Memory B cell (primary cell): ENCODE measurements at places on chromosomes 1 and 21.

GRCh38 chr1:12578860-12579422 is 39.1 kb downstream of the DHRS3 start:
- no peak for DNase-seq

DNA sequence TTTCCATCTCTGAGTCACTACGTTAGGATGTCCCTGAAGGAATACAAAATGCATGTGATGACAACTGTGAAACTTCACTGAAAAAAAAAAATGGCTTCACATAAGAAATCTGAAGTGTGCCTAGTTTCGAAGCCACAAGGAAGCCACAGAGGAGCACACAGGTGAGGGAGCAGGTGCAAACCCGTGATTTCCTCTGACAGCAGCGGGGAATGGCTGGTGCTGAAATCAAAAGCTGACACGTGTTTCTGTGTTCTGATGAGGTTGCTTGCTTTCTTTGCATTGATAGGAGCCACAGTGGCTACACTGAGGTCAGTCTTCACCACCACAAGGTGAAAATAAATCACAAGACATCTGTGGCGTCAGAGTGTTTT is 105.7 kb upstream of the TLR5 start:
- no peak for DNase-seq

DNA sequence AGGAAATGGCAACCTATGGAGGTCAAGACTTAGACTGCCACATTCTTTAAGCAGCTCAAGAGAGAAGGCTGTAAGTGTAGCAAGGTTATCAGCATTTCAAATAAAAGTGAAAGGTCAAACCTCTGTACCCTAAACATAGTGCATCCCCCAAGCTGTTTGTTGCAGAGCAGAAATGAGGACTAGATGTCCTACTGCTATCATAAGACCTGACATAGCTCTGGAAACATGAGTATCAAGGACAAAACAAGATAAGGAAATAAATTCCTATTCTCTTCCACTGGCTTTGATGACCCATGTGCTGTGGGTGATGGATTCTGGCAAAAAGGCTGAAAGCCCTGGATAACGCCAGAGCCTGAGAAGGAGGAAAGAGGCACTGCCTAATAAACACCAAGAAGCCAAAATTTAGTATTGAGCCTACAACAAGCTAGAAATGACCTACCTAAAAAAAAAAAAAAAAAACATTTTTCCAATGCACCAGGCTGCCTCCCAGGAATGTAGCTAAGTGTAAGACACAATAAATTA is 35.9 kb downstream of the URB1 start:
- no peak for DNase-seq

GRCh38 chr1:209729436-209729835 is 24.8 kb downstream of the HSD11B1 start:
- DNase-seq, result no peak

DNA sequence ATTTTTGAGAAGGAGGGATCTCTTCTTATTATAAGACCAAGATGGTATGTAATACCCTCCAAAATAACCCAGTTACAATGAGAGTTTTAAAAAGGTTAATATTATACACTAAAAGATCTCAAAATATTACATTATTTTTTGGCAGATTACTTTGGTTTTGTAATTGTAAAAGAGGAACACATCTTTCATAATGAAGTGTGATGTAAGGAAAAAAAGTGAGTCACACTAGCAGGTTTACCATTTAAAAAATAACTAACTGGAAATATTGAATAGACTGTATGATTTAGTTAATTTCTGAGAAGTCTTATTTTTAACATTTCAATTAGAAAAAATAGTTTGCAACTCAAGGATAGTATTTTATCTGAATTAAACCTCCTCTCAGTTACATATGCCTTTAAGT is 1.1 kb downstream of the F5 start:
- no peak for DNase-seq

DNA sequence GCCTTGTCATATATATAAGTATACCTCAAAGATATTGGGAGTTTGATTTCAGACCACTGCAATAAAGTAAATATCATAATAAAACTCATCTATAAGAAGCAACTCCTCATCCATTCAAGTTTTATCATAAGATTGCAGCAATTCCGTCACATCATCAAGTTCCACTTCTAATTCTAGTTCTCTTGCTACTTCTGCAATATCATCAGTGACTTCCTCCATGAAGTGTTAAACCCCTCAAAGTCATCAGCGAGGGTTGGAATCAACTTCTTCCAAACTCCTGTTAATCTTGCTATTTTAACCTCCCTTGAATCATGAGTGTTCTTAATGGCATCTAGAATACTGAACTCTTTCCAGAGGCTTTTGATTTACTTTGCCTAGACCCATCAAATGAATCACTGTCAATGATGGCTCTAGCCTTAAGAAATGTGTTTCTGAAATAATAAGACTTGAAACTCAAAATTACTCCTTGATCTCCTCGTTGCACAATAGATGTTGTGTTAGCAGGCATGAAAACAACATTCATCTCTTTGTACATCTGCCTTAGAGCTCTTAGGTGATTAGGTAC is 88.3 kb downstream of the RPE65 start:
- no peak for DNase-seq
